ENCODE measurements at places on chromosomes 7 and 10.

DNA sequence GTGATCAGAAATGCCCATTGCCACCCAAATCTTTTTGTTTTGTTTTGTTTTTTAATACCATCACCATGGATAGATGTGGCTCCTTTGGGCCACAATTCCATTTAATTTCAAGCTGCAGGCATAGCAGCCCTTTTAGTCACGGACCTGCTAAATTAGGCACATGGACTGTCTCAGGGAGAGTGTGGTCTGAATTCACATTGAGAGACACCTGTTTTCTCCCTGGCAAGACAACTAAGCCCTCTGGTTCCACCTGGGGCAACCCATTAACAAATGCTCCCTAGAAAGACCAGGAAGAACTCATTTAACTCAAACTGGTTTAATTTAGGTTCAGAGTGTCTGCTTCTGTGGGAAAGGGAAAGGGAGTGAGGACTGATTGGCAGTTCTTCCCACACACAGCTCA lies 88.2 kb upstream of the ANKRD1 start:
- DNase-seq: no peak

- DNase-seq: no peak
Observed at GRCh38 chr10:99945263-99945662, 64.5 kb downstream of the DNMBP start.

GRCh38 chr10:132521466-132522102 lies 16.0 kb upstream of the INPP5A start:
- no peak for DNase-seq

DNA sequence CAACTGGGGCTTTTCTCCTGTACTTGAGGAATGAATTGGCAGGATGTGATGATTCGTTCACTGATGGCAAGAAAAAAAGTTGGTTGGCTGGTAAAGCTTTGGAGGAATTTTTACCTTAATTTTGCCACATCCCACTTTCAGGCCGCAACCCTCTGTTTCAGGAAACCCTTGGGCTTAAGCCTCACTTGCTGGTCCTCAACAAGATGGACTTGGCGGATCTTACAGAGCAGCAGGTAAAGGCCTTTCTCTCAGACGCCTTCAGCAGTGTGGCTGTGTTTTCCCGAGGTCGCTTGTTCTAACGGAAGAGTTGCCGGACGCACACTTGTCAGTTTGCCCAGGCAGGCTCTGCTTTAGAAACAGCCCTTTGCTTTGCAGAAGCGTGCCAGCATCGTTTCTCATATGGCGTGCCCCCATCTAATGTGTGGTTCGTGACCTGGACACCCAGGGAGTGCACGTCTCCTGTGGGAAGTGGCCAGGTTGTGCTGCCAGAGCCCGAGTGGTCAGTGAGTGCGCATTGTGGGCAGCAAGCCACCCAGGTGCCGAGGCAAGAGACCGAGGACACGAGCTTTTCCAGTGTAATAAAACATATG lies 2.2 kb downstream of the MTG1 start:
- DNase-seq: no peak

GRCh38 chr10:17092216-17092944 lies 37.2 kb downstream of the CUBN start:
- DNase-seq: no peak

GRCh38 chr7:114988755-114989375 lies 67.0 kb downstream of the MDFIC start:
- DNase-seq: no peak

GRCh38 chr7:121744877-121745276 lies 128.1 kb upstream of the PTPRZ1 start:
- no peak for DNase-seq

GRCh38 chr10:86247588-86247987 lies 119.0 kb downstream of the GRID1 start:
- no peak for DNase-seq

DNA sequence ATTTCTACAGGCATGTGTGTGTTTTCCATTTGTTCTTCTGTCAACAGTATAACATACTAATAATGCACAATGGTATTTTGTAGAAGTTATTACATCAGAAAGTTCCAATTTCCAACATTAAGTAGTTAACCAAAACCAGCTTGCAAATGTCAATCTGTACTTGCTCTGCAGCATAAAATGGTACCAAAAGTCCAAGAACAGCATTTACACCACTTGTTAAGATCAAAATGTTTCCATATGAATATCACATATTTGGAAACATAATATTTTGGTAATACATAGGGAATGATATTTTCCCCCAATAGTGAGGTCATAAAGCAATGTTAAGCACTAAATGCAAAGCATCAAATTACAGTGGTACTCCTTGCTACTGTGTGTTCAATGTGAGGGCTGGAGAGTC lies 162.1 kb downstream of the ZNF438 start:
- no peak for DNase-seq

DNA sequence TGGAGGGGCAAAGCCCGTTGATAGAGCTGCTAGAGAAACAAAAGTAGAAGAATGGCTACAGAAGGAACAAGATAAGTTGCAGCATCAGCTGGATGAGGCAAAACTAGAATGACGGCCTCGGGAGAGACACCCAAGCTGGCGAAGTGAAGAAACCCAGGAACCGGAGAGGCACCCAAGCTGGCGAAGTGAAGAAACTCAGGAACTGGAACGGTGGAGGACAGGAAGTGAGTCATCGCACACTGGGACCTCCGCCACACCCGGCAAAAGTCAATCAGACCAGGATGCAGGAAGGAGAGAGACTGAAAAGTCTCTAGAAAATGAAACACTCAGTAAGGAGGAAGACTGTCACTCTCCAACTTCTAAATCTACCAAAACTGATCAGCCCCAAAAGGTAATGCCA lies 133.0 kb upstream of the NEBL start:
- DNase-seq: no peak

DNA sequence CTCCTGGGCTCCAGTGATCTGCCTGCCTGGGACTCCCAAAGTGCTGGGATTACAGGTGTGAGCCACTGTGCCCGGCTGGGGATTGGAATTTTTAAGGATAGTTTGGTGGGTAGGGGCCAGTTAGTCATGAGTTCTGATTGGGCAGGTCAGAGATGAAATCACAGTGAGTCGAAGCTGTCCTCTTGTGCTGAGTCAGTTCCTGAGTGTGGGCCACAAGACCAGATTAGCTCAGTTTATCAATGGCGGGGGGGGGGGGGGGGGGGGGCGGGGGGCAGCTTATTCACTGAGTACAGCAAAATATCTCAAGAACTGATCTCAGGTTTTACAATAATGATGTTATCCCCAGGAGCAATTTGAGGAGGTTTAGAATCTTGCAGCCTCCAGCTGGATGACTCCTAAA lies 11.6 kb upstream of the ERCC6 start:
- DNase-seq: no peak

DNA sequence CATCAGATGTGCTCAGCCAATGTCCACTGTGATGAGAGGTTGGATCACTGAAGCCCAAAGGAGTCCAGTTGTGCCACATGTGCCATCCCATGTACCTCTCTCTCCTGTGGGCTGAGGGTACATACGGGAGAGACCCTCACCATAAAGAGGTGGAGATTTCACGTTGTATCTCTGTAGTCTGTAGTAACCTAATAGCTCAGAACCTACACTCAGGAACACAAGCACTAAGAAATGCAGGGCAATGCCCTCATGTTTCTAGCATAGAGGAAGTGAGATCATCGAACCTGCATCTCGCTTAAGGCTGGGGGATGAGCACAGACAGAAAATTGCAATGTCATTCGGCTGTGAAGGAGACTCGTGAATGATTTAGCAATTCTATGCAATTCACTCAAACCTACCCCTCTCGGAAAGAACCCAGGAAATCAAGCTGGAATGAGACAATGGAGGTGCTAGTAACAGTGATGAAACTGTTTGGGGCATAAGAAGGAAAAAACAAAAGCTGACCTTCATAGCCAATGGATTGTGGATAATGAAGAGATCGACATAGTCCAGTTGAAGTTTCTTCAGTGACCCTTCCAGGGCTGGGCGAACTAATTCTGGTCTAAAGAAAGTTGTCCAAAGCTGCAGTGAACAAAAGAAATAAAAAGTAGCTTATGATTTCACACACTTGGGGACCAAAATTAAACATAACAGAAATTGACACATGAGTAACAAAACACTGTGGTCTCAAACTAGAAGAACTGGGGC lies 80.3 kb upstream of the UCN3 start:
- DNase-seq: no peak

DNA sequence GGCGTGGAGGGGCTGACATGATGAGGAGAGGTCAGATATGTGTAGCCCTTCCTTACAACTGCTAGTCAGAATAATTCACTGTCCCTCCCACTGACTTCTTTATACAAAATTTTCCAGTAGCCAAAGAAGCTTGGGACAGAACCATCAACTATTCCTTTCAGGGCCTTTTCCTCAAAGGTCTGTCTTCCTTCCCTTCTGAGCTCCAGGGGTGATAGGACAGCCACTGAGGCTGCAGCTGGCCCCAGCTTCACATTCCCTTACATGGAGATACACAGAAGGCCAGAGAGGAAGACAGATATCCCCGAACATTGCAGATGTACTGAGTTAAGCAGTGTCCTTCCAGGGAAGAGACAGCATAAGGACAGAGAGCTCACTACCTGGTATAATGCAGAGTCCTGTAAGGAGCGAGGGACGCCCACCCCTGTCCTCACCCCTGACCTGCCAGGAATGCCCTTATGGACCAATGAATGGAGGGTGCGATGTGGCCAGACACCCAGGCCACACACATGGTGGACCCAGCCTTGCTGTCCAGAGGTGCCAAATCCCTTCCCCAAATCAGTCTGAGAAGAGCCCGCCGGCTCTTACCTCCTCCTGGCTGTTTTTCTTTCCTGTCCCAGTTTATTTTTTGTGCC lies 754.7 kb downstream of the GRID1 start:
- DNase-seq: no peak

DNA sequence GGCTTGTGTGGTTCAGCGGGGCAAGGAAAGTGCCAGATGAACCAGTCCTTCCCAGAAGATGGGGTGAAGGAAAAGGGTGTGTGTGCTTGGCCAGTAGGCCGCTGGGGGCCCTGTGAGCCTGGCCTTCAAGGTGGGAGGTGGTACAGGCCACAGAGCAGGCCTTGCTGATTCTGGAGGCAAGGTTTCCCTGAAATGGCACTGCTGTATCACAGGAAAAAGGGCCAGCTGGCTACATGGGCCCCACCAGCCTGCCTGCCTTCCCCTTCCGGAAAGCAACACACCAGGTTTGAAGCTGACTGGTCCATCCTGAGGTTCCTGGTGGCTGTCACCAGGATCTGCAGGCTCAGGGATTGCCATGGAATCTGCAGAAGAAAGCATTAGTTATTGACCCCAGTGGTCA lies 12.5 kb downstream of the MMRN2 start:
- DNase-seq: no peak

- no peak for DNase-seq
Observed at GRCh38 chr10:122663516-122664130, 36.0 kb downstream of the C10orf120 start.

- no peak for DNase-seq
Observed at GRCh38 chr10:36676756-36677430, 448.5 kb upstream of the ANKRD30A start.

GRCh38 chr10:17144032-17144431 lies 14.4 kb upstream of the CUBN start:
- no peak for DNase-seq

GRCh38 chr7:84684836-84685480 lies 490.4 kb upstream of the SEMA3A start:
- no peak for DNase-seq

GRCh38 chr7:108018668-108019067 lies 15.7 kb upstream of the LAMB1 start:
- no peak for DNase-seq

DNA sequence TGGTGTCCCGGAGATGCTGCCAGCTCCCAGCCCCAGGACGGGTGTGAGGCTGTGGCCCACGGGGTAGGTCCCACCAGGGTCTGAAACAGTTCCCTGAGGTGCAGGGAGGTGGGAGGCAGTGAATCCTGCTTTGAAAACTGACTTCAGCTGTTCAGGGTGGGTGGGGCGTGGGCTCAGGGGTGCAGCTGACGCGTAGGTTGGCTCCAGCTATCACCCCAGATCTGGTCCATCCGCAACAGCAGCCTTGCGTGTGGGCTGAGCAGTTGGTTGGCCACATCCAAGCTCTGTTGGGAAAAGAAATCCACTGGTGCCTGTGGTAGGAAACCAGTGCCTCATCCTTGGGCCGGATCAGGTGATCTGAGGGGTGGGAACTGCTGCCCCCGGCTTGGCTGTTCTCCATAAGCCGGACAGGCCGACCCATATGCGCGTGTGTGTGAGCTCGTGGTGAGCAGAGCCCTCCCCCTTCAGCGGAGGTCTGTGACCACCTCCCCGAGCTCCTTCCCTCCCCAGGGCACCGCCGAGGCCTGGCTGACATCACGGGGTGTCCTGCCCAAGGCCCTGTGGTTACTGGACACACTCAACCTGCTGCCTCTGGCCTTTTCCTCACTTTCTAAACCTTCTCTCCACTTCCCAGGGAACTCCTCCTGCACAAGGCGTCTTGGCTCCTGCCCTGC lies 15.4 kb upstream of the FAM20C start:
- DNase-seq: no peak

- no peak for DNase-seq
Observed at GRCh38 chr10:28382525-28383269, 79.8 kb upstream of the MPP7 start.

DNA sequence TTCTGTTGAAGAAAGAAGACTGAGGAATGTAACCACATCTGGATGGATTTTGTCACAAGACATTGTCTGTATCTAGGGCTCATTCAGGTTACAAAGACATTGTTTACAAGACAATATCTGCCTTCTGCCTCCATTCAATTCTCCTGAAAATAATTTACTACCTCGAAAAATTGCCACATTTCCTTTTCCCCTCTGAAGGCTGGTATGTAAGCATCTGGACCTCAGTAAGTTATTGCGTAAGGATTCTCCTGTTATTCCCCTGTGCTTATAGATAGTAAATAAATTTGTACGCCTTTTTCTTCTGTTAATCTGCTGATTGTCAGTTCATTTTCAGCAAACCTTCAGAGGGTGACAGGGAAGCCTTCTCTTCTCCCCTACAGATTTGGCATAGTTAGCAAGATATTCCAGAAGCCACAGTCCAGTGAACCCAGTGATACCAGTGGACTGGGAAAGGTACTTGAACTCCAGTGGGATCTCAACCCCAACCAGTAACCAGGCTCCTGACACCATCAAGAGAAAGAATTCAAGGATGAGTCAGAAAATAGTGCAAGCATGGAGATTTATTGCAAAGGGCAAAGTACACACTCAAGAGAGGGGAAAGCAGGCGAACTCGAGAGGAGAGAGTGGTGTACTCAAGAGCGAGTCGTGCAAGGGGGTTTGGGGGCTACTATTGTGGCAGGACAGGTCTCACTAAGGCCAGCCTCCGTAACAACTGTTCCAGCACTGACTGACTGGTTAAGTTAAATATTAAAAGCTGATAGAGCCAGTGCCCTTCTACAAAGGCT lies 706.9 kb upstream of the GHITM start:
- no peak for DNase-seq

GRCh38 chr7:121831801-121832200 lies 41.2 kb upstream of the PTPRZ1 start:
- no peak for DNase-seq

Data from activated CD8-positive, alpha-beta memory T cell treated with anti-CD3 and anti-CD28 coated beads for 1 hour (primary cell).